Kidney capillary endothelial cell (primary cell): ENCODE measurements at places on chromosomes 13 and 19.

- DNase-seq, result no peak
Observed at GRCh38 chr19:3398114-3398899, 31.9 kb downstream of the NFIC start.

- DNase-seq, result no peak
Observed at GRCh38 chr19:6772028-6772865, at the start of gene VAV1. Gene VAV1 (plus strand): TSS chr19:6772708. CDS start chr19:6772808, 100 bp downstream.

- DNase-seq, result no peak
Observed at GRCh38 chr13:112158961-112159360, 92.0 kb downstream of the SOX1 start.

DNA sequence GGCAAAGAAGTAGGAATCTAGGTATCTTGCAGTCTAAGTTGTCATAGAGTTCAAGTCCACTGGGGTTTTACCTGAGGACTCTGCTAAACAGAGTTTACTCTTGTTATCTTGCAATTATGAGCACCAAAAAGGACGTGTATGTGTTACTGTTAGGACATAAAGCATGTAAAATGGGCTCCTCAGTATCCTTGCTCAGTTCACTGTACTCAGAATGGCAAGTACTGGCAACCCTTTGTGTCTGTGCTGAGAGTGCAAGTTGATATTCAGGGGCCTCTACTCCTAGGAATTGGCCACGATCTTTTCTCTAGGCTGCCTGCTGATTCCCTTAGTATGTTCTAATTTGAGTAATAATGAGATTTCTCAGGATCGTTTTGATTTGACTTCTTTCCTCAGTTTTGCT lies 13.3 kb downstream of the TDRD3 start:
- DNase-seq, result no peak

GRCh38 chr13:48006396-48006795 lies 5.3 kb upstream of the SUCLA2 start:
- DNase-seq, result no peak

- no peak for DNase-seq
Observed at GRCh38 chr19:45340232-45340898, at the start of gene KLC3. Gene KLC3 (plus strand): TSS chr19:45340750. CDS start chr19:45345542, 4,792 bp downstream.

- DNase-seq, result no peak
Observed at GRCh38 chr19:3950871-3951861, 18.3 kb downstream of the NMRK2 start.
